ENCODE measurements at places on chromosomes 12 and 14.

GRCh38 chr12:4270016-4270830 is 3.3 kb upstream of the CCND2 start:
- no peak for DNase-seq

DNA sequence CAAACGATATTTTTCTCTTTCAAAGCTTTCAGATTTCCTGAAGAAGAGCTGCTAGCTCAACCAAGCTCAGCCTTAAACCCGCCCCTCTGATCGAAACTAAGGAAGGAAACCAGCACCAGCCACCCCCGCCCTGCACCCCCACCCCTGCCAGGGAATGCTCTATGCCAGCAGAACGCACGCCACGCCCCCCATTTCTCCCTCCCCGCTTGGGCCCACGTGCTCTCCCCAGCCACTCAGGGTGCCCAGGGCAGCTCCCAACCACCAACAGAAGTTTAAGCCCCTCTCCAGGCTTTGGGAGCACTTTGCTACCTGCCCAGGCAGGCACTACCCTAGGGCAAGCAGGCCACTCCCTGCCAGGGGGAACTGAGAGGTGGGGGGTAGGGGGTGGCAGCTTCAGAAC is 18.8 kb upstream of the KRT78 start:
- no peak for DNase-seq

GRCh38 chr12:44582521-44582920 is 293.6 kb downstream of the NELL2 start:
- no peak for DNase-seq

DNA sequence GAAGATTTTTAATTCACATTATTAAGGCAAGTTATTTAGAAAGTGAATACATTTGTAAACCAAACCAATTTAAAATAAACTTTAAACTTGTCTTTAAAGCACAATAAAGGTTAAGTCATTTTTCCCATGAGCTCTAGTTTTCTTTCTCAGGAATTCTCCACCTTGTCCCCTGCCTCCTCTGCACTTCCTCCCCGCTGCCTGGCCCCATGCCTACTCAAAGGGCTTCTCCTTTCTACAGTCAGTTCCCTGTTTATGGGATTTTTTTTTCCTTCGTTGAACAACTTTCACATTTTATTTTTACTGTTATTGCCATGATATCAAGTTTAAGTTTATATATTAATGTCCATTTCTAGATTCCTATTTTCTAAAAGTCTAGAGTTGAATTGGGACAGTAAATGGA is 223.0 kb downstream of the SLC25A21 start:
- no peak for DNase-seq

DNA sequence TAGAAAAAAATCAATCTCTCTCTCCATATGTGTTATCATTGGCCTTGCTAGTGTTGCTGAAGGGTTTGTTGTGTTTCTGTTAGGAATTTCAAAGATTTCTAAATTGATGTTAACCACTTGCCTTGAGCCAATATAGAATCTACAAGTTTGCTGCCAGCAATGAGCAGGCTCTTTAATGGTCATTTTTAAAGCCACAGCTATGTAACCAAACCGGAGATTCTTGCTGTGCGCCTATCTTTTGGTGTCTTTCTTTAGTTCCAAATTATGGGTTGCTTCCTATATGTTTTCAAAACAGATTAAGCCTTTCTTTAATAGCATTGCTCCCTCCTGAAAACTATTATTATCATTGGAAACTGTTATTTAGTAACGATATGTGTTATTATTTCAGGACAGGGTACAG is 545.7 kb downstream of the DIO2 start:
- no peak for DNase-seq

- DNase-seq, result no peak
Measured at GRCh38 chr14:98489115-98489514, 782.9 kb downstream of the BCL11B start.

DNA sequence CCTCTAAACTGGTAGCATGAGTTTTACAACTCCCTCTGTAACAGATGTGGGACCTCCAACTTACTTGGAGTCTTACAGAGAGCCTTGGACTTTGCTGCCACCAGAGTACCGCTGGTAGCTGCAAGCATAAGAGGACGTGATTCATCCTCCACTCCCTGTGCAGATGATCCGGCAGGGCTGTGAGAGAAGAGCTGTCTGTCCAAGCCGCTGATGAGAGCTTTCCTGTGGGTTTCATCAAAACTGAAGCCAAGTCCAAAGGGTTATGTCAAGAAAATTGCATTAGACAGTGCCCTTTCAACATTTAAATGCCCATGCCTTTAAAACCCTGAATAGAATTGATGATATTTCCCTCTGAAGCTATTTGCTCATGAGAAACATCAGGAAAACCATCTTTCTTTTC is 85.8 kb downstream of the LLPH start:
- DNase-seq, result no peak
